CD4-positive, alpha-beta T cell treated with Interleukin-17A for 1 hour (primary cell): ENCODE measurements at places on chromosomes 4 and X.

GRCh38 chr4:168765726-168766125, 244.3 kb downstream of the CBR4 start:
- no peak for DNase-seq

- no peak for DNase-seq
Measured at GRCh38 chrX:26788402-26788998, 572.5 kb downstream of the MAGEB5 start.

GRCh38 chrX:31445542-31445941, 373.7 kb upstream of the FTHL17 start:
- DNase-seq = no peak

- peak; percentile 32 for DNase-seq
Measured at GRCh38 chrX:119758731-119759247, 401 bp downstream of the SOWAHD start.

GRCh38 chr4:43564591-43564990, 672.1 kb downstream of the GRXCR1 start:
- DNase-seq = no peak

- DNase-seq = no peak
Measured at GRCh38 chr4:107348188-107349050, 312.3 kb upstream of the DKK2 start.

- no peak for DNase-seq
Measured at GRCh38 chr4:130210864-130211263, 1114.9 kb downstream of the C4orf33 start.

DNA sequence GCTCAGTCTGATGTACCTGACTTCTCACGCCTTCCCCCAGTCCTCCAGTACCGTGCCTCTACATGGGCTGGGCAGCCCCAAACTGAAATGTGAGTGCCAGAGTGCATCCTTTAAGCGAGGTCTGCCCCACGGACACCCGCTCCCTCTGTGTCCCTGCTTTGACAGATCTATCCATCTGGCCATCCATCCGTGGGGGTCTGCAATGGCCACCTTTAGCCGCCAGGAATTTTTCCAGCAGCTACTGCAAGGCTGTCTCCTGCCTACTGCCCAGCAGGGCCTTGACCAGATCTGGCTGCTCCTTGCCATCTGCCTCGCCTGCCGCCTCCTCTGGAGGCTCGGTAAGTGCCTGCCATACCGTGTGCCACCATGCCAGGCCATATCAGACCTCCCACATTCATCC, 827 bp downstream of the PORCN start:
- DNase-seq = no peak

- DNase-seq = no peak
Measured at GRCh38 chr4:147103403-147103946, 157.8 kb upstream of the TTC29 start.

DNA sequence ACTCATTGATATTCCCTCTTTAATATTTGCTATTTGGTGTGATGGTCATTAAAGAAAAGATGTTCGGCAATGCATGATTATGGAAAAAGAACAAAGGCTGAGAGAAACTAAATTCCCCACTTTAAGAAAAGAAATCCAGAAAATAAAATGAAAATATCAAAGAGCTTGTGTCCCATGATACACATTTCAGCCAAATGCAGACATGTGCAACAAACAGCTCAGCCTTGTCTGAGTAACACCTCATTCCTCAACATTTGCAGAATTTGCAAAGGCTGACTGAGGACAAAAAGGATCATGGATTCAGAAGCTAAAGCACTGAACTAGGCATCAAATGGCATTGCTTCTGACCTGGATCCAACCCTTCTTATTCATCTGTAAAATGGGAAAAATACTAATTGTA, 281.0 kb downstream of the RAB28 start:
- DNase-seq = no peak

GRCh38 chr4:36244257-36245082, at the start of gene ARAP2:
Gene ARAP2 (minus strand): TSS chr4:36244514. CDS start chr4:36229486, 15,028 bp downstream.
- peak; percentile 79 for DNase-seq

GRCh38 chr4:5030221-5030620, 11.0 kb upstream of the CYTL1 start:
- no peak for DNase-seq

GRCh38 chrX:153642655-153643430, 4.2 kb upstream of the DUSP9 start:
- DNase-seq = no peak

- DNase-seq = no peak
Measured at GRCh38 chr4:40840255-40840984, 90.7 kb downstream of the NSUN7 start.

GRCh38 chr4:184616633-184617551, 32.4 kb downstream of the CASP3 start:
- no peak for DNase-seq

- DNase-seq = no peak
Measured at GRCh38 chr4:53432528-53433424, 55.3 kb downstream of the FIP1L1 start.

DNA sequence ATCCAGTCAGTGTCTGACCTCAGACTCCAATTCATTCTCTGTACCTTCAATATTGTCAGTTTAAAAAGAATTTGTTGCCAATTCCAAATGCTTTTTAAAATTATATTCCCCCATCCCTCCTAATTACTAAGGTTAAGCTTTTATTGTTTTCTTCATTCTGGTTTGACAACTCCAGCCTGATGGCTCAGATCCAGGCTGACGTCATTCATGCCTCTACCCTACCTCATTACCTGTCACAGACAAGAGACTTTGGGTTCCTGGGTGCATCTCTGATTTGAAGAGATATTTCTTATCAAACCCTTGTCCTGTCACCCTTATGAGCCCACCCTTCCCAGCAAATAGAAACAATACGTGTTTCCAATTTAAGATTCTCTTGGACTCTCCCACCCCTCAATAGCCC, 300.2 kb upstream of the CLNK start:
- no peak for DNase-seq

GRCh38 chr4:104751468-104751867, 256.8 kb upstream of the CXXC4 start:
- DNase-seq = no peak

DNA sequence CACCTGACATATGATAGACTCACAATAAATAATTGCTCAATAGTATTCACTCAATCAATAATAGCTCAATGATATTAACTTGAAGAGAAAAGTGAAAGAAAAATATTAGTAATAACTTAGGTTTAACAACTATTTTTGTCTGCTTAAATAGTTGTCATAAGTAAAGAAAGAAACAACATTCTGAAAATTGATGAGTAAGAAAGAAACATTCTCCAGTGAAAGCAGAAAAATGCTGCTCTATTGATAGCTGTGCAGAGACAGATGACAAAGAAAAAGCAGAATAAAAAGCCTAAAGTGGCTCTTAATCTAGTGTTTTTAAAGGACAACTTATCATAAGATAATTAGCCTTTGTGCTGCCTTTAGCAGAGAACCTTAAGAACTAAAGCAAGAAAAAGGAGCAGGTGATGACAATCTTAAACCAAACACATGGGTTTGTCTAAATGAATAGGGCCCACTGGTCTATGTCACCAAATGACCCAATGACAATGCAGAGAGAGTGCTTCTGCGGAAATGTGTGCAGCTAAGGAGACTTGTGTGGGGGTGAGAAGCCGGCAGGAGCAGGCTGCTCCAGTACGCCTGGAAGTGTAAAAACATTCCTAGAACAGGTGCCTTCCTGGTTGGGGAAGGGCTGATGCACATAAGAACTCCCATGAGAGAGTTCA, 13.2 kb downstream of the HS3ST1 start:
- DNase-seq = no peak

DNA sequence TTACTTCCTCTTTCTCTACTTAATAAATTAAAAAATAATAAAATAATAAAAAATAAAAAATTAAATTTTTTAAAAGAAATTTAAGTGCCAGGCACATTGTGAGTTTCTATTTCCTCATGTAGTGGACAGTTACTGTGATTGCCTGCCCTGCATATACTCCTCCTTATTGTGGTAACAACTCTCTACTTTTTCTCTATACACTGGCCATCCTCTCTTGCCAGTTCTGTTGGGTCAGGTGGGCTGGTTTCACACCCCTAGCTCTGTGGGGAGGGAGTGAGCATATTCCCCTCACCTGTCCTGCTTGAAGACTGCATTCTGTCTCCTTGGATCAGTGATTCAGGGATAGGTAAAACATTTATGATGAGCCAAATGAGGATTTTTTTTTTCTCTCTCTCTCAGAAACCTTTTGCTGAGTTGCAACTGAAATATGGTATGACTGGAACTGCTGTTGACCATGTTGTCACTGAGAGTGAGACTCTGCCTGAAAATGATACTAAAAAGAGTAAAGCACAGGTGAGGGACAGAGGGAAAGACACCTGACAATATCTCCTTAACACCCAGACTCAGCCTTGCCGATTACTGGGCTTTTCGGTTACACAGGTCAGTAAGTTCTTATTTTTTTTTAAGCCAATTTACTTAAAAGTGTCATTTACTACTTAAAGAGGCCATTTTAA, 37.2 kb downstream of the CXXC4 start:
- no peak for DNase-seq

DNA sequence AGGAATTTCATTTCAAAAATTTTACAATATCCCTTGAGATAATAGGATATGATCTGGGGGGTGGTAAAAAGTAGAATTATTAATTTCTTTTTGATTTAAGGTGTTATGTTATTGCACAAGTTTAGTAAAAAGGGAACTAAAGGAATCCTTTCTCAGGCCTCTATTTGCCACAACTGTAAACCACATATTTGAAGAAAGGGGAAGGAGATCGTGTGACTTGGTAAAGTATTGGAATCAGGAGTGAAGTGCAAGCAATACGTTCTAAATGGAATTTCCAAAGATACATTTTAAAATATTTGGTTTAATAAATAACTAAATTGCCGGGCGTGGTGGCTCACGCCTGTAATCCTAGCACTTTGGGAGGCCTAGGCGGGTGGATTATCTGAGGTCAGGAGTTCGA, 35.3 kb upstream of the SCRG1 start:
- DNase-seq = peak; percentile 6

GRCh38 chrX:22021751-22022324, 10.3 kb upstream of the PHEX start:
- no peak for DNase-seq

DNA sequence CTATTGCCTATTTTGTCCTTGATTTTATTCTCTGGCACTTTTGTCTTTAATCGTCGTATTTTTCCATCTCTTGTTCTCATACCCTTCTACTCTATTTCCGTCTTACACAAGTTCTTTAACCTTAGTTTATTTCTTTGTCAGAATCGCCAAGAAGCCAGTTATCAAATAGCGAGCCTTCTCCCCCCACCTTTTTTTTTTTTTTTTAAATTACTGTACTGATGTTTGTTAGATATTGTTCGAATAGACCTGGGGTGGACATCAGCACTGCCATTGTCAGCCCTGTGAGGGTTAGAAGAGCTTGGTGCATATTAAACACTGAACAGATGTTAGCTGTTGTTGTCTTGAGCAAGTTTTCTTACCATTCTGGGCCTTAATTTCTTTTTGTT, 1.2 kb downstream of the SPCS3 start:
- DNase-seq = no peak

DNA sequence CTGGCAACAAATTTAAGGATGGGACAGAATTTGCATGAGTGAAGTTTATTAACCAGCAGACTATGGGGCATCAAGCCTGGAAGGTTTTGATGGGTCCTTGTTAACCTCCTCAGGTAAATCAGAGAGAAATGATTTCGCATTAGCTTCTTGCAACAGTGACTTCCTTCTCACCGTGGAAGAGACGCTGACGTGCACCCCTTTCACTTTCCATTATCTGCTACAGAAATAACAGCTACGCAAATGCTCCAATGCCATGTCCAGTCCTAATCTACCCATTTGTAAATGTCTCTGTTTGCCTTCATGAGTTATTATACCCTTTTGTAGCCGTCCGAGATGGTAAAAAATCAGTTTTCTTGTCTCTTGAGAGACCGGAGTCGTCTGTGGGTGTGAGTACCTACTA, 100.3 kb downstream of the SLC34A2 start:
- no peak for DNase-seq

DNA sequence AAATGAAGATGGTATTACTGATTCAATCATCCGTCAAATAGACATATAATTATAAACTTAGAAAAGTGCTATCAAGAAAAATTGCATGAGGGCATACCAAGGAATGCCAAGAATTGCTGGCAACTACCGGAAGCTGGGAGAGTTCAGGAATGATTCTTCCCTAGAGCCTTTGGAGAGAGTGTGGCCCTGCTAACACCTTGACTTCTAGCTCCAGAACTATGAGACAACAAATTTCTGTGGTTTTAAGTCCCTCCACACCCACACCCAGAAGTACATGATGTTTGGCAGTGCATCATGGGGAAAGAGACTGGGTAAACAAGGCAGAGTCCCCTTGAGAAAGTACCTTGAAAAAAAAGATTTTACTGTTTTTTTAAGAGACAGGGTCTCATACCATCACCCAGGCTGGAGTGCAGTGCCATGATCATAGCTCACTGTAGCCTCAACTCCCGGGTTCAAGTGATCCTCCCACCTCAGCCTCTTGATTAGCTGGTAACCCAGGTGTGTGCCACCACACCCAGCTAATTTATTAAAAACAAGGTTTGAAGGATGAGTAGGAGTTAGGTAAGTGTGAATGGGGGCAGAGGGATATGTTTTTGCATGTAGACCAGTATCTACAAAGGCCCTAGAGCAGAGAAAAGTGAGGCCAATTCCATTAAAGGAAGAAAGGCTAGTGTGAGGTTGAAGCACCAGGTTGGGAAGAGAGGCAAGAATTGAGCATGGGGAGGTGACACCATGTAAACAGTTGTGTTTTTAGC, 53.1 kb downstream of the GSX2 start:
- no peak for DNase-seq

- no peak for DNase-seq
Measured at GRCh38 chr4:95821867-95822266, 18.0 kb upstream of the PDHA2 start.

DNA sequence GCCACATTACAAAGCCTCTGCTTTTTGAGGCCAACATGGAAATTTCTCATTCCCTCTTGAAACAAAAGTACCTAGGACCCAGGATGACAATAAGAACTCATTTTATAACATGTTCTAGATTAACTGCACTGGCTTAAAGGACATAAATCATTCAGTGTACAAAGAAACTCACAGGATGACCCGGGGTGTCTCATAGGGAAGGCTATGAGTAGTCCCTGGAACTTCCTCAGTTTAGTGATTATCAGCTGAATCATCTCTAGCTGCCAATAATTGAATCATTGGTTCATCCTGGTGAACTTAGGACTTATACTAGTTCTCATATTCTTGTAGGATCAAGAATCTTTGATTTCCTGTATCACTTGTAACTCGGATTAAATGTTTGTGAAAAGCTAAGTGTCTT, 95.8 kb upstream of the WDR1 start:
- DNase-seq = no peak

DNA sequence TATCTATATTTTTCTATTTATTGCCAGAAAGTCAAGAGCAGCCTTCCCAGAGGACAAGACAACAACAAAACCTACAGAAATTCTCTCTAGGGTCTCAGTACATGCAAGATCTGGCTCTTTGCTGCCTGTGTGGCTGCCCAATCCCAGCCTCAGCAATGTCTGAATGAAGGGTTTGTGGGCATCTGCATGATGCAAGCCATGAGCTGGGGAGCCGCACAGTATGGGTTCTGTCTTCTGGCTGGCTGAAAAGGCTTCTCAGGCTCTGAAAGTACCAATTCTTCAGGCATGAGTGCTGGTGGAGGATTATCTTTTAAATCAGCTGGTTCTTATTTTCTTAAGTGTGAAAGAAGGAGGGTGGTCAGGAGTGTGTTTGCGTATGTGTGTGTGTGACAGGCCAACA, 104.6 kb downstream of the PDGFRA start:
- no peak for DNase-seq

- DNase-seq = no peak
Measured at GRCh38 chr4:8508266-8508665, 67.7 kb downstream of the TRMT44 start.
